ENCODE measurements at places on chromosomes 16 and 17.

DNA sequence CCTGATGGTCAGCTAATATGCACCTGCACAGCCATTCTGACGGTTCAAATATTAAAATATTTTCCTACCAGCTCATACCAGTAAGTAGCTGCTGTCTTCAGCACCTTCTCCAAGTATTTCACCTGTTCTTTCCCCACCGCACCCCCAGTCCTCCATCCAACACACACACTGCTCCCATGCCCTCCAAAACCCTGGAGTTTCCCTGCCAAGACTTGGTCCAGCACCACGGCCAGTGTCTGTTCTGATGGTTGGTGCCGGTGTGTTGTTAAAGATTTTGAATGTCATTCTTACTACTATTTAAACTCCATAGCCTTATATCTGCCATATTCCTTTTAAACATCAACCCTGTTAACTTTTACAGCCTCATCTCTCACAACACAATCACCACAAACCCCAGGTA is 142.4 kb downstream of the GSG1L start:
- DNase-seq, result no peak

DNA sequence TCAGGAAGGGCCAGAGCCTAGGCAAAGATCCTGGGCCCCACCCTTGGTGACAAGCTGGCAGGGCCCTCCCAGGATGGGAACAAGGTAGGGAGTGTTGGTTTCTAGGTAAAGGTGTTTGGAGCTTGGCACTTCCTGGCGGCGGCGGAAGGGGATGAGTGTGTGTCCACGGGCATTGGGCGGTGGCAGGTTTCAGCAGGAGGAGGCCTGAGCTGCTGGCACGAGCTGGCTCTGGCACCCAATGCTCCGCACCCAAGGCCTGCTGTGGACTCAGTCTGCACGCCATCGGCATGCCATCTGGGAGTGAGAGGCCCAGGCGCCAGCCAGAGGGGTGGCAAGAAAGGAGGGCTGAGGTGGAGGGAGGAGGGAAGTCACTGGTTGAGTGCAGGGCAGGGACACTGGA is 46.9 kb upstream of the TAC4 start:
- no peak for DNase-seq

DNA sequence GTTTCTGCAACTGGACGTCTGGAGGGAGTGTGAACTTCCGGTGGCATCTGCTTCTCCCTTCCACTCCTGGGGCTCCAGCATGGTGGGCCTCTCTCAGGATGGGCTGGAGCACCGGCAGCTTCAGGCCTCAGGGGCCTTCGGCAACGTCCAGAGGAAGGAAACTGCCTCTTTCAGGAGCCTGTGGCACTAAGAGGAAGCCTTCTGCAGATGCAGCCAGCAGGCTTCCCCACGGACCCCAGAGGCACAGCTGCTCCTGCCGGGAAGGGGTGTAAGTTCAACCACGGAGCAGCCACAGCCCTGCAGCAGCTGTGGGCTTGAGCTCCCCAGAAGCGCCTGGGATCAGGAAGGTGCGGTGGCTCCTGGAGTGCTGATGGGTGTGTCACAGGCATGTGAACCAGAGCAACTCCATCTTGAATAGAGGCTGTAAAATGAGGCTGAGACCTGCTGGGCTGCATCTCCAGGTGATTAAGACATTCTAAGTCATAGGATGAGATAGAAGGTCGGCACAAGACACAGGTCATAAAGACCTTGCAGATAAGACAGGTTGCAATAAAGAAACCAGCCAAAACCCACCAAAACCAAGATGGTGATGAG is 50.8 kb upstream of the KLHDC4 start:
- DNase-seq, result no peak

- no peak for DNase-seq
Observed at GRCh38 chr17:41567317-41567716, 4.5 kb downstream of the KRT9 start.

- DNase-seq, result peak; percentile 76
Observed at GRCh38 chr17:42342242-42343008, 45.8 kb downstream of the STAT3 start.

GRCh38 chr17:31433091-31433790 is 41.8 kb downstream of the RAB11FIP4 start:
- no peak for DNase-seq

DNA sequence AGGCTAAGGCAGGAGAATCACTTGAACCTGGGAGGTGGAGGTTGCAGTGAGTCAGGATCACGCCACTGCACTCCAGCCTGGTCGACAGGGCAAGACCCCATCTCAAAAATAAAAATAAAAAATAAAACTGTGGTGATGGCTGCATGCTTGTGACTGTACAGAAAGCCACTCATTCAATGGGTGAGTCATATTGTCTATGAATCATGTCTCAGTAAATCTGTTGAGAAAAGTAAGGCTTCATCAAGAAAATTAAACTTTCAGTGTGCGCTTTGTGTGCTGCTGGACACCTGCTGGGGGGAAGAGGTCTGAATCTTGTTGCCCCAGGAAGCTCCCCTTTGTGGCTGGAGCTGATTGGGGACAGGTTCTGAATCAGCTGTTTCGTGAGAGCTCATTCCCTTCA is 11.3 kb downstream of the NUBP1 start:
- peak; percentile 43 for DNase-seq

DNA sequence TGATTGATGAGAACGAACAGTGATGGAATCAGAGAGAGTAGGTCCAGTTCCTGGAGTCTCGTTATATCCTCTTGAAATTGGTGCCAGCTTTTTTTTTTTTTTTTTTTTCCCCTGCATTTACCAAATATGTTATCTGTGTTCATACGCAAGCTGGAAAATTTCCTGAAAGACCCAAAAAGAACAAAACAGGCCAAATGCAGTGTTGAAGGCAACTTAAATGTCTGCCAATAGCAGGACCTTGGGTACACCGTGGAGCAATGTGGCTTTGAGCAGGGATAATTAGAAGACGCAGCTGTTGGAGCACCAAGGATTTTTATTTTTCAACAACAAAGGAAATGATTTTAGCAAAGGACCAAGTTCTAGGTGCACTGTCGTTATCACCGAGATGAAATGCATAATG is 105.0 kb downstream of the ABCC6 start:
- no peak for DNase-seq

- DNase-seq, result no peak
Observed at GRCh38 chr16:22320572-22321339, 23.5 kb downstream of the POLR3E start.

- peak; percentile 25 for DNase-seq
Observed at GRCh38 chr16:70805787-70806186, 4.8 kb upstream of the VAC14 start.

- DNase-seq, result no peak
Observed at GRCh38 chr17:35242158-35242804, 591 bp upstream of the SLFN5 start.

- no peak for DNase-seq
Observed at GRCh38 chr17:81135505-81136278, 29.6 kb upstream of the PVALEF start.

GRCh38 chr16:64983963-64984362 is 137.9 kb downstream of the CDH11 start:
- DNase-seq, result peak; percentile 85

DNA sequence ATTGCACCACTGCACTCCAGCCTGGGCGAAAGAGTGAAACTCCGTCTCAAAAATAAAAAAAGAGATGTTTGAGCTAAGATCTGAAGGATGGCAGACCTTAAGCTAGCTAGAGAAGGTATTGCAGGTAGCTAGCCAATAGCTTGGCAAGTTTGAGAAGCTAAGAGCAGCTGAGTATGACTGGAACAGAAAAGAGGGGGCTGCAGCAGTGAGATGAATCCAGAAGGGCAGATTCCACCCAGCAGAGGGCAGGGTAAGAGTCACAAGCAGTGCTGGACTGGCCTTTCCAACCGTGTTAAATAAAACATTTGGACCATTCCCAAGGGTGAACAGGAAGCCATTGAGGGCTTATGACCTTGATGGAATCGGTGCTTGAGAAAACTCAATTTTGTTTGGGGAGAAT is 5.7 kb upstream of the PHAF1 start:
- DNase-seq, result peak; percentile 30

DNA sequence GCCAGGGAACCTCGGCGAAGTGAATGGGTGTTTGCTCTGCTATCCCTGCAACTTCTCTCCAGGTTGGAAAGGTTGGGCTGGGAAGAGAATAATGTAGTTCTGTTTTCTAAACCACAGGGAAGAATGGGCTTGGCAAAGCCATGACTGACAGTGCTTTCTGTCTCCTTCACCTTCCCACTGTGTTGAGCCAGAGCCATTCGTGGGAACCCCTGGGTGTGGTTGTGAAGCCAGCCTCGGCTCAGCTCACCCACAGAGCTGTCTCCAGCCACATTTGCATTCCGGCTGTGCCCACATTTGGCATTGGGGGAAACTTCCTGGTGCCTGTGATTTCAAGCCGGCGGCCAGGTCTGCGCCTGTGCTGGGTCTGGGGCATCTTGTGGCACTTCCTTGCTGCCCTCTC is 39.9 kb downstream of the BAIAP2 start:
- DNase-seq, result no peak

DNA sequence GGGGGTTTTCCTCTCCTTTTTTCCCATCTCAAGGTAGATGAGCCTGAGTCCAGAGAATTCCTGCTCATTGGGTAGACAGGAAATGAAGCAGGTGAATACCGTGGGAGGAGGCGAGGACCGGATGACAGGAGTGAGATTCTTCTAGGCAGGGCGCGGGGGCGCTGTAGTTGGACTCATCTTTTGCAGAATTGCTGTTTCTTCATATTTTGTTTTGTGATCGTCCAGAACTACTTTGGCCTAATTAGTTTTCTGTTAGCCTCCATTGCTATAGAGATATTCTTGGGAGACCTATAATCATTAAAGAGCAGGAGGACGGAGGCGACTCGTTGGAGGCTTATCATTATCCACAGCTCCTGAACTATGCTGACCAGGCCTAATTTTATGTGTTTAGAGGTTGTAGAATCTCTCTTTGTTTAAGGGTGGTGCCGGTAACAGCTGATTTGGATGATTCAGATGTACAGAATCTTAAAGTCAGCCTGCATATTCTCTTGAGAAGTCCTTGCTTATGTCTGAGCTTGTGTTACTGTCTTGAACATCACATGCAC is 650 bp downstream of the ATP6V0A1 start:
- DNase-seq, result peak; percentile 70

DNA sequence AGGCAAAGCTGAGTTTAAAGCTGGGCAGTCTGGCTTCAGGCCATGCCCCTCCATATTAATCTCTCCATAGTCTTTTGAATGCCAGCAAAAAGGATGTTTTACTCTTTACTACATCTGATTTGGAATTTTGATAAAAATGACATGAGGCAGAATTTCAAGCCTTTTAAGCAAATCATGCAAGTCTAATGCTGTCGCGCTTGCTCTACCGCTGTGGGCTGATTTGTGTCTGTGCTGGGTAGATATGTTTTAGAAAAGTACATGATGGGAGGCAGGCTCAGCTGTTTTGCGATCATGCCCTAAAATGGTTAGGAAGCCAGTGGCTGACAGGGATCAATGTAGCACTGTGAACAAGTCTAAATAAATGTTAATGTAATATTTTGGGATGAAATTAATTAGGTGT is 311.9 kb downstream of the CA10 start:
- no peak for DNase-seq

DNA sequence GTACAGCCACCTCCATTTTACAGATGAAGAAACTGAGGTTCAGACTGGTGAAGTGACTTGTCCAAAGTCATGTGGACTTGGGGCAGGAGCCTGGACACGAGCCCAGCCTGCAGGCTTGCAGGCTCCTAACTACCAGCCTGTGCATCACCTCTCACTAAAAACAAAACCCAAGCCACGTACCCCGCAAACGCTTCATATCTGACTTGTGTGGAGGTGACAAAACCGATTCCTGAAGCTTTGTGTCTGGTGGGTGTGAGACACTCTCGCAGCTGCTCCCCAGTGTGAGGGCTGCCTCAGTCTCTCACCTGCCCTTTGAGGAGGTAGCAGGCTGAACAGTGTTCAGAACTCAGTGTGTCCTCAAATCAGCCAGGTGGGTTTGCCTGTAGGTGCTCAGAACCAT is 8.4 kb downstream of the HNF1B start:
- no peak for DNase-seq

GRCh38 chr17:67569015-67569451 is 148.7 kb upstream of the NOL11 start:
- DNase-seq, result no peak

- peak; percentile 3 for DNase-seq
Observed at GRCh38 chr16:15739950-15740349, 89.9 kb downstream of the NDE1 start.

DNA sequence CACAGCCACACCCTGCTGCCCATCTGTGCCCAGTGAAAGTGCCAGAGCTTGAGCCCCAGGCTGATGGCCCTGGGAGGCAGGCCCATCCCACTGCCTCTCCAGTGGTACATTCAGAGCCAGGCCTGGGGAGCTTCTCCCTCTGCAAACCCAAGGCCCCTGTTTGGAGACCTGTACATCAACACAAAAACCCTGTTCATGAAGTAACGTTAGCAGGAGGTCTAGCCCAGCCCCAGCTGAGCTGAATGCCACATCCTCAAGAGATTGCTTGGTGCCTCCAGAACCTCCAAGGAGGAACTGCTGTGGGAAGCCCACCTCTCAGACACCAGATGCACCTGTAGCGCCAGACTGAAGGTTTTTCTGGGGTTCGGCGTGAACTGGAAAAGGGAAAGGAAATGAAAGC is 31.5 kb downstream of the C16orf78 start:
- DNase-seq, result no peak

GRCh38 chr17:44935116-44935515 is 12.5 kb downstream of the KIF18B start:
- no peak for DNase-seq

GRCh38 chr17:48593126-48593829 is at the start of gene HOXB5:
TSS of gene HOXB5 (minus strand) at chr17:48593779. CDS start at chr17:48593682, 97 bp downstream.
- DNase-seq, result no peak

Data from fibroblast of lung (primary cell).